ENCODE measurements at places on chromosomes 13 and 19.
A peak's percentile ranks its signal among the peaks of the same experiment; 100 is the strongest.

GRCh38 chr19:29263305-29264135, 50.6 kb upstream of the UQCRFS1 start:
- DNase-seq = no peak

DNA sequence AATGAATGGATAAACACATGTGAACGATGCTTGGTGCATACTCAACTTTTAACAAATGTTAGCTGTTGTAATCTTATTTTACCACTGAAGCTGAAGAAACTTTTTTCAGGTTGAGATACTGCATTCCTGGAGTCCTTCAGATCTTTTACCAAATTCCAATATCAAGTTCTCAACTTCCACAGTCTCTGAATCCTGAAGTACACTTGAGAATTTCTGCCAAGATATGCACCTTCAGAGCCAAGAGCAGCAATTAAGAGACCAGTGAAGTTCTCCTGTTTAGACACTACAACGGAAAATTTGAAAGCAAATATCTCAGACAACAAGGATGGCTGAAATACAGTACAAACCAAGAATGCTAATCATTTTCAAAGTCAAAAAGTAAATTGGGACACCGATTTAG, 84.6 kb upstream of the MTIF3 start:
- DNase-seq = no peak

DNA sequence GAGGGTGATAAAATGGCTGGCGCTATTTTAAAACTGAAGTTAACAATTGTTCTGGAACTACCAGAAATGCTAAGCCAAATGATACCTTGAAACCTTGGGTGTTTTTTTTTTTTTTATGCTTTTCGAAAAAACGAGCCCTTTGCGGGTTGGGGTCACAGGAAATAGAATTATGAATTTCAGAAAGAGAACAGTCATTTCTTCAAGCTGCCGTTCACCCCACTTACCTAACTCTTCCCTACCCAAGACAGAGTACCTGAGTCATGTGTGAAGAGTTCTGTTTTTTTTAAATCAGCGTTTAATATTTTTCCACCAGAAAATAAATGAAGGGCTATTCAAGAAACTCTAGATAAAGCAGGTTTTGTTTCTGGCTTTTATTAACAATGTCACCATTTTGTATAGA, 35.3 kb downstream of the KLF2 start:
- no peak for DNase-seq

DNA sequence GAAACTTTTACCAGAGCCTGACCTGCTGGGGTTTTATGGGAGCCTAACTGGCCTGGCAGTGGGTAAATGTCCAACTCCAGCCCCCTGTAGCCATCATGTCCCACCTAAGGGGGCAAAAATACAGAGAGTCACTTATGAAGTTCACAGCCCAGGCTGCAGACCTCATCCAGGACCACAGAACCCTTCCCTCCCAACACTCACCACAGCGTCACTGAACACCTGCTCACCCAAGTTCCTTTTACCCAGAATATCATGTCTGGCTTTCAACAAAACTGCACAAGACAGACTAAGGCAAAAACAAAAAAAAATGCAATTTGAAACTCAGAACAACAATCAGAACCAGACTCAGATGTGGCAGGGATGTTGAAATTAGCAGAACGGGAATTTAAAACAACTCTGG, 6.4 kb downstream of the CEACAM3 start:
- DNase-seq = no peak

GRCh38 chr19:32829345-32829896, 40.1 kb downstream of the SLC7A9 start:
- no peak for DNase-seq

DNA sequence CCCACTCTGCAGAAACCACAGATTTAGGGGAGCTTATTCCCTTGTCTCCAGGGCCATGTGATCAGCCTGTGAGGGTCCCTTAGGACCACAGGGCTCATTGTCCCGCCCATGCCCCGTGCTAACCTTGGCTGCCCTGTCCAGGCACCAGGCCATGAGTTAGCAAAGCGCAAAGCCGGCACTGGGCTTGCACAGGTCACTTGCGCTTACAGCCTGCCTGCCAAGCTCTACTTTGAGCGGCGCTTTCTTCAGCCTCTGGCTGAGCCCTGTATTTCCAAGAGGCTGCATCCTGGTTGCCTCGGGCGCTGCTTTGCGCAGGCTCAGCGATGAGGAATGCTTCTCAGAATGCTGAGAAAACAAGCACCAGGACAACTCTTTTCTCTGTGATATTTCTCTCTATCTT, 188.0 kb downstream of the TDRD3 start:
- DNase-seq = no peak

DNA sequence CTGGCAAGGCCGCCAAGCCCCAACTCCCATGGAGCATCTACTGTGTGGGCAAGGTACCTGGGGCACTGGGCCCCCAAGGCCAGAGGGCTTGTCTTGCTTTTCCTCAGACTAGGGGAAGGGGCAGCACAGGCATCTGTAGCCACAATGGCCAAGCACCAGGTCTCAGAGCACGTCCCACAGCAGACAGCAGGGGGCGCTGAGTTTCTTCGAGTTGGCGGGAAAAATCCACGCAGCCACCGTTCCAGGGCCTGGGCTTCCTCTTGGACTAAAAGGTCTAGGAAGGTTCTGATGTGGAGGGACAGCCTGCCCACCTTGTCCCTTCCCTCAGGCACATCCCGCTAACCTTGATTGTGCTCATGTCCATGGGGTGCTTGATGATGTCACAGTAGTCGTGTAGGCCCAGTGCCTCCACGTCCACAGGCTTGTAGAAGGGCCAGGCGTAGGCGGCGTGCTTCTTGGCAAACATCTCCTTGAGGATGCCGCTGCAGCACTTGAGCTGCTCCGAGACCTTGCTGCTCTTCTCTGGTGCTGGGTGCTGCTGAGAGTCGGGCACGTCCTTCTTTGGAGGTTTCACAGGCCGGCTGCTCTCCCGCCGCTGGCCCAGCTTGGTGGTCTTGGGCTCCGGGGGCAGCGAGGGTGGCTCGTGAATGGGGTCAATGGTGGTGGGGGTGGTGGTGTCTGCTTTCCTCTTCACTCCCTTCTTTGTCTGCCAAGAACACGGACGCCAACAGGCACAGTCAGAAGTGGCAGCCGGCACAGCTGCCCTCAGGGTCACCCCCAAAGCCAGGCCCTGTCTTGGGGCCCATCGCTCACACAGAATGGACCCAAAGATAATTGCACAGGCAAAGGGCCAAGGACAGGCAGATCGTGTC, 32.0 kb upstream of the EPHX3 start:
- peak; percentile 48 for DNase-seq

- DNase-seq = no peak
Observed at GRCh38 chr19:41323430-41324125, 13.6 kb downstream of the CCDC97 start.

- no peak for DNase-seq
Observed at GRCh38 chr13:108700422-108701170, 71.2 kb downstream of the MYO16 start.

DNA sequence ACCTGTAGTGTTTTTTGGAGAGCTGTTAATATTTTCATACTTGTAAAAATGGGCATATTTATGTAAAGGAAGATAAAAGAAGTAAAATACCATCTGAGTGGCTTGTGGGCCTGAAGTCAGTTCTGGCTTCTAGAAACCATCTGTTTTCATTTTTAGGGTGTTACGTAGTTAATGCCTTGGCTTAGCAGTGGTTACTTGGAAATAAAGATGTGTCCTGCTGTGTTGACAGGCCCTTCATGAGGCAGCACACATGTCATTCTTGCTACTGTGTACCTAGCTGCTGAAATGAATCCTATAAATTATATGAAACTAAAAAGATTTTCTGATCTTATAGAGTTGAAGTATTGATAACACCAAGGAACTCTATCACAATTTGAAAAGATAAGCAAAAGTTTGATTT, 16.0 kb downstream of the ILF3 start:
- DNase-seq = no peak

- DNase-seq = no peak
Observed at GRCh38 chr13:65921933-65922332, 1308.2 kb downstream of the PCDH9 start.

- no peak for DNase-seq
Observed at GRCh38 chr13:110220471-110220870, 86.5 kb downstream of the COL4A1 start.

DNA sequence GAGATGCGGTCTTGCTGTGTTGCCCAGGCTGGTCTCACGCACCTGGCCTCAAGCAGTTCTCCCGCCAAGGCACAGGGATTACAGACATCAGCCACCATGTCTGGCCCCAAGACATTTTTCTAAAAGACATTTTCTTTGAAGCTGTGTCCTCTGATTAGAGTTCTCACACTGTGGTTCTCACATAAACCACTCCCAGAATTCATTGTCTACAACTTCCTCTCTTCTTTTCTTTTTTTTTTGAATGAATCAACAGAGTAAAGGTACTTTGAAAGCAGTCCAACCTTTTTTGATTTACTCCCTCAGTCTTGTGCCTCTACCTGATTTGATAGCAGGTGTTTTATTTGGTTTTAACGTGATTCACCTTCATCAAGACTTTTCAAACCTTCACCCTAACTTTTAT, 14.3 kb upstream of the SHD start:
- DNase-seq = no peak

All from stimulated activated CD4-positive, alpha-beta T cell treated with anti-CD3 and anti-CD28 coated beads, Interleukin-12 subunit alpha, Interleukin-12 subunit beta, amount 100 ng/mL, for 24 hours (primary cell).